ENCODE measurements at places on chromosomes 1 and 21.

- no peak for DNase-seq
These were observed 2.0 kb downstream of the ZNF687 start for GRCh38 chr1:151284013-151284577.

DNA sequence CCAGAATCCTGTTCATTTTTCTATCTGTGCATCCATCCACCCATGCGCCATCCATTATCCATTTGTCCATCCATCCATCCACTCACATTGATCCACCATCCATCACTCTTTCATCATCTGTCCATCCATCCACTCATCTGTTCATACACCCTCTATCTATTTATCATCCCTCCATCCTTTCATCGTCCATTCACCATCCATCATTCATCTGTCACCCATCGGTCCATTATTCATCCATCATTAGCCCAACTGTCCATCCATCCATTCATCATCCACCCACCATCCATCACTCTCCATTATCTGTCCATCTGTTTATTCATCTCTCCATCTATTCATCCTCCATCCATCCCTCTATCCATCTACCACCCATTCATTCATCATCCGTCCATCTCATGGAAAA is 125.7 kb upstream of the TMPRSS2 start:
- DNase-seq: no peak

GRCh38 chr1:117365350-117366176 is 1.7 kb upstream of the MAN1A2 start:
- DNase-seq: no peak

DNA sequence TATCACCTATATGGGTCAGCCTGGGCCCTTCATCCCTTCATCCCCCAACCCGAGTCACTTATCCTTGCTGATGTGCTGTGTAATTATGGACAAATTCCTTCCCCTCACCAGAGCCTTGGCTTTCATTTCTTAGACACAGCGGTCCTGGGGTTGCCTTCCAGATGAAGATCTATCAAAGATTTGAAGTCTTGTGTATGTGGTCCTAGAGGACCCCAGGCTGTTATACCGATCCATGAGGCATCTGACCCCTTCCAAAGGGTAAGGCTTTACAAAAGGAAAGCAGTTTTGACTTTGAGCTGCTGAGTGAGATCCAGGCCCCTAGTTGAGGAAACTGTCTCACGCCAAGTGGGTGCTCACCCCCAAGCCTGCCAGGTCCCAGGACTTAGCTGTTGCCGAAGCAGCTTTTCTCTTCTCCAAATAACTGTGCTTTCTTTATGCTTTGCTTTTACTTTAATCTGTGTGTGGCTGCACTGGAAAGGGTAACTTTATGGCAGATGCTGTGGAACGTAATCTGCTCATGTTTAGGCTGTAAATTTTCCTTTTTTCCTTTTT is 37.6 kb downstream of the MAN1C1 start:
- DNase-seq: no peak

GRCh38 chr1:229410692-229411433 is 23.0 kb downstream of the ACTA1 start:
- DNase-seq: peak; percentile 53

DNA sequence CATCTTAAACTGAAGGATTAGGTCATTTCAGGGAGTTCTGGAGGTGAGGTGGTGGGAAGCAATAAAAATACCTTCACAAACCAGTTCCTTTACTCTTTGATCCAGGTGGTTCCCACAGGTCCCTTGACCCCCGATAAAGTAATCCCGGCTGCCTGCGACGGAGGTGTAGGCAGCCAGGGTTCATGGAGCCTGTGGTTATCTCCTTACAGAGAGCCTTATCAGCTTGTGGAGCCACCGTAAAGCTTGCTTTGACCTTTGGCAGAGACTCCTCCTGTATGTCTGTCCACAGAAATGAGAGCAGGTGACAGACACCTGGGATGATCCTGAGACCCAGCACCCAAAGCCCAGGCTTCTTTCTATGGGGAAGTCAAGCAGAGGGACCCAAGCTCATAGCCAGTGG is 243.4 kb downstream of the KIF26B start:
- no peak for DNase-seq

All from kidney epithelial cell (primary cell).